Aorta (tissue), 5 donors: ENCODE measurements at places on chromosomes 3 and 15.
A peak's percentile ranks its signal among the peaks of the same experiment; 100 is the strongest.

- peak; percentile 59 for DNase-seq
Measured at GRCh38 chr3:126126286-126126685, 42.4 kb upstream of the SLC41A3 start.

DNA sequence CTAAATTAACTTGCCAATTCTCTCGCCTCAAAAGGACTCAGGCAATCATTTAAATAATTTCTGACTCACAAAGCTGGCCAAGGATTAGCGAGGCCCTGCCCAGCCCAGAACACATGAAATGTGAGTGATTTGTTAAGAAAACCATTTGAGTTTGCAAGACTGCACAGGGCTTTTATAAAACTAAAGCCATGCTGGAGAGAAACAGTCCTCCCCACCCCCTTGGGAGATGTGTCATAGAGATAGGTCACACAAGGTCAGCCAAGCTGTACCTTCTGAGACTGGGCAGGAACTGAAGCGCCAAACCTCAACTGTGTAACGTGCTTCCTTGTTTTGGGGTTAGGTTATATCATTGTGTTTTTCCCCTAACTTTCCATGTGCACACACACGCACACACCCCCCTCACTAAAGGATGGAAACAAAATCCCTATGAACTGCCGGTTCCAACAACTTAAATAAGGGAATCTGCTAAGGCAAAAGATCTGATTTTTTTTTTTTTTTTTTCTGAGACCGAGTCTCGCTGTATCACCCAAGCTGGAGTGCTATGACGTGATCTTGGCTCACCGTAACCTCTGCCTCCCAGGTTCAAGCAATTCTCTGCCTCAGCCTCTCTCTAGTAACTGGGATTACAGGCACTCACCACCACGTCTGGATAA, 8.1 kb downstream of the SPATA12 start:
- peak; percentile 81 for DNase-seq

- DNase-seq = no peak
Measured at GRCh38 chr3:107217172-107217571, 160.1 kb upstream of the CCDC54 start.

- no peak for DNase-seq
Measured at GRCh38 chr3:102129760-102130608, 280.7 kb downstream of the NFKBIZ start.

GRCh38 chr3:99856437-99857220, 39.0 kb downstream of the CMSS1 start:
- DNase-seq = no peak

DNA sequence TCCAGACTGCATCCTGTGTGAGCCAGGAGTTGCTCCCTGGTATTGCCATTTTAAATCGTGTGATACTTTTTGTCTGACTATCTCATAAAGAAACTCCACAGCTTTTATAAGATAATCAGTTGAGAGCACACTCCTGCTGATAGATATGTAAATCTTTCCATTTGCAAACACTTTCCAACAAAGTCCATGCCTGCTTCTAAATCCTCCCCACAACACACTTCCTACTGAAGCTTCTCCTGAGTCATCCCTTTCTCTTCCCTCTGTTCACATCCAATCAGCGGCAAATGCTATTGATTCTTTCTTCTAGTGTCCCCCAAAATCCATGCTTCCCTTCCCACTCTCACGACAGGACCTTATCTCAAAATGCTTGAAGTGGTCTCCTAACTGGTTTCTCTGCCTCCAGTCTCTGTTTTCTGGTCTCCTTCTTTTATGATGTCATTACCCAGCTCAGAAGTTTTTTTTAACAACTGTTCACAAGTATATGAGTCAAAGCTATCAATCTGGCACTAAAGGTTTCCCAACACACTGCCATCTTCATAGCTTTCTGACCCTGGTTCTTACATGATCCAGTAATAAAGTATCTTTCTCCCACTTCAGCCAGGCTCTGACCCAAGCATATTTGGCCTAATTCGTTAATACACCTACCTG, 4.5 kb upstream of the WWTR1 start:
- no peak for DNase-seq
